Natural killer cell treated with Interleukin-12 subunit alpha and Interleukin-12 subunit beta and Interleukin-15 and Interleukin-18, amount 100 ng/mL, for 72 hours (primary cell): ENCODE measurements at places on chromosomes 5 and 9. TPM values are rescaled to one million over a fixed set of nuclear protein-coding genes. Genes with fewer than 3 reads are reported as not detected.

GRCh38 chr9:127078336-127078735 is 44.1 kb downstream of the ANGPTL2 start:
- H3K27me3 ChIP-seq, result peaks cover 2% of the 10 kb centered on the region
- H3K27ac ChIP-seq, result no peak overlapping the region
- H3K4me3 ChIP-seq, result no peak overlapping the region
- DNase-seq, result no peak
- no peaks in the 10 kb centered on the region for H3K4me1 ChIP-seq
- H3K36me3 ChIP-seq, result no peaks in the 10 kb centered on the region

GRCh38 chr5:73999297-73999696 is 373.3 kb downstream of the ARHGEF28 start:
- peaks cover 7% of the 10 kb centered on the region for H3K27me3 ChIP-seq
- no peak overlapping the region for H3K27ac ChIP-seq
- DNase-seq, result no peak
- H3K36me3 ChIP-seq, result no peaks in the 10 kb centered on the region

The RGP1 gene
- total RNA-seq, result 19.6 TPM

- H3K4me3 ChIP-seq, result no peak overlapping the region
- no peaks in the 10 kb centered on the region for H3K4me1 ChIP-seq
- no peaks in the 10 kb centered on the region for H3K27me3 ChIP-seq
- H3K27ac ChIP-seq, result no peak overlapping the region
Observed at GRCh38 chr5:122545986-122546385, 228.9 kb upstream of the SNX2 start.

The SLC36A3 gene
- not detected for total RNA-seq
